ENCODE measurements at places on chromosomes 16 and 17.
A peak's percentile ranks its signal among the peaks of the same experiment; 100 is the strongest.

- DNase-seq = no peak
Observed at GRCh38 chr16:31529108-31529936, 1.6 kb downstream of the AHSP start.

- DNase-seq = peak; percentile 55
Observed at GRCh38 chr17:64661976-64662773, at the start of gene SMURF2. Gene SMURF2, minus strand, starts transcription at chr17:64662307. Its CDS starts 427 bp downstream, at chr17:64661880.

DNA sequence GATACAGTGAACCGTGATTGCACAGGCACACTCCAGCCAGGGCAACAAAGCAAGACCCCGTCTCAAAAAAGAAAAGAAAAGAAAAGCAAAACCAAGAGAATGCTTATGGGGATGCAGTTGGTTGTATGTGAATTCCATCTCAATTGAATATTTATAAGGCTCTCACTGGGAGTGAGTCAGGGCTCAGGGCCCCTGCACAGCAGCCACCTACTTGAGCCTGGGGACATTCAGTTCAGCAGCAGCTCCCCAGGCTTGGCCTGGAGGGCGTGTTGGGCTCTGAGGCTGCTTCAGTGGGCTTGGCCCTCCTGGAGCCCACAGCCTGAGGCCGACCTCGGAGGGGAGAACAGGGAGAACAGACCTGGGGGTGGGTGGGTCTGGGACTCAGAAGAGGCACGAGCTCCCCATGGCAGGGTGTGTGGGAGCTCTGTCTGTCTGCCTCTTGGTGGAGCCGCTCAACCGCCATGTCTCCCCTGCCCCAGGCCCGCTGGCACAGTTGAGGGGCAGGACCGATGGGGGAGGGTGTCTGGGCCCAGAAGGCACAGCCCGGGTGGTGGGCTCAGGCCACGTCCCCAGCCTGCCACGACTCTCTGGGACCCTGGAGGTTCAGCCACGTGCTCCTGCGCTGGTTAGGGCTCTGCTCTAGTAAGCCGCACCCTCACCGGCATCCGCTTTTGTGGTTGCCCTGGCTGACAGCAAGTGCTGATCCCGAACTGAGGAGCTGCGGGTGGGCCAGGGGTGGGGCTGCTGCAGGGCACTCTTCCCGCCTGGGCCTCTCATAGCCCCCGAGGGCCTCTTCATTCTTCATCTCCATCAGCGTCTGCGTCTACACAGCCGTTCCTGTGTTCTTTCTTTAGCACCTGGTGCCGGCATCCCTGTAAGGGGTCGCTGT, 24.8 kb downstream of the ZFPM1 start:
- no peak for DNase-seq

DNA sequence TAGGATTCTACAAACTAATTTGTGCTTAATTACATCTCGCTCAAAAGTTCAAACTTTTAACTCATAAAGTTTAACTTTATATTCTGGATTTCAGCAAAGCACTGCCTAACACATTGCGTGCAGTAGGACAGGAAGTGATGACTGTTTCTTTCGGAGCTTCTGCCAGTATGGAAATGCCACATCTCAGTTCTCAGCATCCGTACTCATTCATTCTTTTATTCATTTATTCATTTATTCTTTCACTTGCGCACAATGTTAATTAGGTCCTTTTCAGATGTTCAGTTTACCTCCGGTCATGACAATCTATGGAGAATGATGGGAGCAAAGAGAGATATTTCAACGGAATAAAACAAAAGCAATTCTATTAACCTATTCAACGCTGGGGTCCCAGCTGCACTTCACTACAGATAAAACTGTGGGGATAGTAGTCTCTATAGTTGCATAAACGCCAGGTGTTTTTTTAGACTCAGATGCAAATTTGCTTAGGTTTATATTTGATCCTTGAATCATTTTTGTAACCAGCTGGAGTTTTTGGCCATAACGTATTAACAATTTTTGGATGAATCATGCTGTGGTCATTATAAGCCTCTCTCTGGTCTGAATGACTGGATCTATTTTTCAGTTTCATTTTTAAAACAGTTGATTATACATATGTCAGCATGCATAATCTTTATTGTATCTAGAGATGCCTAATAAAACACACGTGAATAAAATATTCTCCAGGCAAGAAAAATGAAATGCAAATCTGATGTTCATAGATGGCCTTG, 143.9 kb downstream of the KCNJ2 start:
- DNase-seq = no peak

DNA sequence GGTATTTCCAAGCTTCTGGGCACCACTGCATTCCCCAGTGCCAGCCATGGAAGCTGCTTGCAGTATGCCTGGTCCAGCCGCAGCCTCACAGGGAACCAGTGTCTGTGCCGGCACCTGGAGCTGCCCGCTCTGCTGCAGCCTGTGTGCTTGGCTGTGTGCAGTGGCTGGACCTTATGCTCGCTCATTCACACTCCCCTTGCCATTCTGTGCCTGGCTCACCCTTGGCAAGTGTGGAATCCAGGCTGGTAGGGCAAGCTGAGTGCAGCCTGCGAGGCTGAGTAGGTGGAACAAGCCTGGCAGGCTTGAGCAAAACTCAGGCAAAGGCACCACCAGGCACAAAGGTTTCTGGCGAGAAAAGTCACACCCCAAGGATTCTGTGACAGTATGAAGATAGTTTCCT, 144.0 kb downstream of the MYO1D start:
- no peak for DNase-seq

GRCh38 chr16:49183911-49184310, 97.7 kb downstream of the CBLN1 start:
- DNase-seq = peak; percentile 2

GRCh38 chr17:58338454-58338840, 9.9 kb upstream of the TSPOAP1 start:
- DNase-seq = no peak

- no peak for DNase-seq
Observed at GRCh38 chr16:57824888-57825287, 22.6 kb upstream of the KIFC3 start.

GRCh38 chr16:5298202-5298601, 200.6 kb upstream of the EEF2KMT start:
- DNase-seq = no peak

- DNase-seq = no peak
Observed at GRCh38 chr17:72618001-72618509, 474.4 kb downstream of the SLC39A11 start.

DNA sequence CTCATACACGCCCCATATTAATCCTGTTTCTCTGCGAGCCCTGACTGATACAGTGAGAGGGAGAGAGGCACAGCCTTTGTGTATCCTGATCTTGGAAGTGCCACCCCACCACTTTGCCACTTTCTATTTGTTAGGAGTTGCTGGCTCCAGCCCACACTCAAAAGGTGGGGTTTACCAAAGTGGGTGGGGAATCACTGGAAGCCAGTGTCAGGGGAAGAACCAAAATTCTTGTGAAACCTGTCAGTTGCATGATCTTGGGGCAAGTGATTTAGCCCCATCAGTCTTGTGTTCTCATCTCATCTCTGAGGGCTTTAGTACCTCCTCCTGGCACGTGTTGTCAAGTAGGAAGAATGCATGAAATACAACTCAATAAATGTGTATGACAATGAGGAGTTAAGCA, 119.5 kb downstream of the SOX9 start:
- DNase-seq = no peak

DNA sequence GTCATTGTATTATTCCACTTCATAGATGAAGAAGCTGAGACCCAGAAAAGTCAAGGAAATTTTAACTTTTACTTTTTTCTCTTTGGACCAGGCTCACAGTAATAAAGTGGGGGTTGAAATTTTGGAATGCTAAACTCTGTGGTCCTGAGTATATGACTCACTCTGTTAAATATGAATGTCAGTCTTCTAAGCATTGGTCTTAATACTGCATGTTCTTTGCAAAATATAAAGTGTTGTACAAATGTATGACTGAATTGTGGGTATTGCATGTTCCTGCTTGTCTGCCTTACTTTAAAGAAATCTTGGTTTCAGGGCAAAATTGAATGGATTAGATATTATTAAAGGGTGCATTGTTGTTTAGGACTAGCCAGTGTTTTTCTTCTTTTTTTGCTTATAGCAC, 950.8 kb upstream of the GOT2 start:
- DNase-seq = no peak

DNA sequence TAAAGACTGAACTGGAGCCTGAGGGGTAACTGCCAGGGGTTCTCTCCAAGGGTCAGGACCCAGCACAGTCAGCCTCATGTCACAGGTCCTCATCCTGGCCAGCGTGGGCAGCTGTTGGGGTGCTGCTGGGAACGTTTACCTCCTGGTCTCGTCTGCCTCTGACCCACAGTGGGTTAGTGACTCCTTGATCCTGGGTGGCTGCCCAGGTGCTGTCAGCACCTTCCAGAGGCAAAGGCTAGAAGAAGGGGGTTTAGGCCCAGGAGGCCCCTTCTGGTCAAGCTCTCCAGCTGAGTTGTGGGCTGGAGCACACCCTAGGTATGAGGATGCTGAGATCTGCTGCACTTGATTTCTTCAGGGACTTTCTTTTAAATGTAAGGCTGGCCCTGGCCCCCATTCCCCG, 30.3 kb downstream of the AKAP1 start:
- DNase-seq = no peak

- DNase-seq = no peak
Observed at GRCh38 chr17:17576772-17577234, 14.7 kb downstream of the PEMT start.

DNA sequence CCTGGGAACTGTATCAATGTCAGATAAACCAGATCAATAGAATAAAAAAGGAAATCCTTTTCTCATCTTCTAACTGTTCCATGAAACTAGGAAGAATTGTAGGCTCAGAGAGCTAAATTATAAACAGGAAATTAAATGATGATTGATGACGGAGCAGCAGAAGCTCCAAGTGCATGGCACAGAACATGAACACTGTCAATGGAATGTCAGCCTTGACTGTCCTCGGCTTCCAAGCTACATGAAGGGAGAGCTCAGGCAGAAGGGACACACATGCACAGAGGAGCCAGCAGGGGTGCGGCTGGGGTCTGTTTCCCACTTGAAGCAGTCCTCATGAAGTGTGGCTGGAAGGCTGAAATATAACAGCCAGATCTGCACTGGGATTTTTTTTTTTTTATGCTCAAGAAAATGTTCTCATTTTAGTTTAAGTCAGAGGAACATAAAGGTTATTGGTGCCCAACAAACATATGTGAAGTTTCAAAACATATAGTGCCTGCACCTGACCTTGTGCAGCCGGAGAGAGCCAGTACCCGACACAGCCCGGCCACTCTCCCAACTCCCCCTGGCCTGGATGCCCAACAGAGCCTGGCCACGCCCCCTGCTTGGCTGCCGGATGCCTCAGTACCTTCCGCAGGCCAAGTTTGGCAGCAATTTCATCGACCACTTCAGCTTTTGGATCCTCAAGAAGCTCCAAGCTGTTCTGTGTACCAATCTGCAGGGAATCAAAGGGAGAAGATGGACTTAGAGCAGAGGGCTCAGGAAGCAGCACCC, 37.0 kb downstream of the NPLOC4 start:
- no peak for DNase-seq

GRCh38 chr16:6189216-6189615, 1091.6 kb upstream of the EEF2KMT start:
- DNase-seq = no peak

GRCh38 chr17:60395508-60396065, 3.7 kb upstream of the USP32 start:
- DNase-seq = no peak

- no peak for DNase-seq
Observed at GRCh38 chr17:15654886-15655561, 29.1 kb downstream of the TRIM16 start.

GRCh38 chr16:921321-921905, 49.4 kb downstream of the LMF1 start:
- no peak for DNase-seq

DNA sequence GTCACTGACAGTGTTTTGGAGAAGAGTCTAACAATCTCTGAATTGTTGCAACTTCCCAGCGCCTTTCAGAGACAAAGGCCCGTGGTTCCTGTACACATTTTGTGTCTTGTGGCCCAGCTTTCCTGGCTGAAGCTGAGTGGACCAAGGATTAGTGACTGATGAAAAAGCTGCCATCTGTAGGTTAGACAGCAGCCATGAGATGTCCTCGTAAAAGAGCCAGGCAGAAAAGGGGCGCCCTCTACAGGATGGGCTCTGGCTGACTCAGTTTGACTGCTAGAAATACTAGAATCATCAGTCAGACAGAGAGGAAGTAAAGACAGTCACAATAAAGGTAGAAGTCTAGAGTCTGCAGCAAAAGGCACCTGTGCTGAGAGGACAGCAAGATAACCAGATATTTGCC, 26.5 kb upstream of the NF1 start:
- DNase-seq = no peak

All from NCI-H2107 (cell line).